Aorta (tissue), 5 donors: ENCODE measurements at places on chromosomes 13 and 19. TPM values are rescaled to one million over a fixed set of nuclear protein-coding genes. Genes with fewer than 3 reads are reported as not detected.

Gene LYPD3
- 1.6 TPM for total RNA-seq

Gene EMP3
- 107 TPM for total RNA-seq

Gene SEMA6B
- total RNA-seq: 25.6 TPM

Gene CALR3
- not detected for total RNA-seq

DNA sequence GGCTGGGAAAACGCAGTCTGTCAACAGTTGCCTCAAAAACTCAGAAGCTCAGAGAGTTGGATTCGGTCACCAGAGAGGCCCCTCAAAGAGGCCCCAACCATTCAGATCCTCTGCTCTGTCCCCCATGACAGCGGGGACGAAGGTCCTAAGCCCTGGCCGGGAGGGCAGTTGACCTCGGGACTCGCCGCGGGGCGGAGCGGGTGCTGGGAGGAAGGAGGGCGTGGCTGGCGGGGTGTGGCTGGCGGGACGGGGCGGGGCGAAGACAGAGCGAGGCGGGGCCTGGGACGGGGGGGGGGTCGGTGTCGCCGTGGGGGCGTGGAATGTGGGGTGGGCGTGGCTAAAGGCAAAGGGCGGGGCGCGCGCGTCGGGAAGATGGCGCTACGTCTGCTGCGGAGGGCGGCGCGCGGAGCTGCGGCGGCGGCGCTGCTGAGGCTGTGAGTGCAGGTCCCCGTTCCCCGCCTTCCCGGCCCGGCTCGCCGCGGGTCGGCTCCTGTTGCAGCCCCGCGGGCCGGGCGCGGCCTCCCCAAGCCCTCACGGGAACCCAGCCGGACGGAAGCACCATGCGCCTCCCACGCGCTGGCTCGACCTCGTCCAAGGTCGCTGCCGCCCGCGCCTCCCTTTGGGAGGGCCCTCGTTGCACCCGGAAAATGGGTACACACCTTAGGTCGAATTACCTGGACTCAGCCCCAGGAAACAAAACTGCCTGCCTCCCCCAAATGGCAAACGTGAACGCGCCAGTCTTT is 105.2 kb downstream of the TM9SF2 start:
- peak; percentile 92 for DNase-seq

- no peak for DNase-seq
Observed at GRCh38 chr13:96540670-96541069, 450.8 kb downstream of the HS6ST3 start.
